Stimulated activated CD8-positive, alpha-beta memory T cell treated with anti-CD3 and anti-CD28 coated beads, Interleukin-2, amount 100 ng/mL, for 1 hour (primary cell): ENCODE measurements at places on chromosomes 5 and 9.

- DNase-seq = no peak
These were observed 152.2 kb downstream of the GABBR2 start for GRCh38 chr9:98556511-98556910.

GRCh38 chr5:155827949-155828348, 499.0 kb upstream of the SGCD start:
- DNase-seq = no peak

DNA sequence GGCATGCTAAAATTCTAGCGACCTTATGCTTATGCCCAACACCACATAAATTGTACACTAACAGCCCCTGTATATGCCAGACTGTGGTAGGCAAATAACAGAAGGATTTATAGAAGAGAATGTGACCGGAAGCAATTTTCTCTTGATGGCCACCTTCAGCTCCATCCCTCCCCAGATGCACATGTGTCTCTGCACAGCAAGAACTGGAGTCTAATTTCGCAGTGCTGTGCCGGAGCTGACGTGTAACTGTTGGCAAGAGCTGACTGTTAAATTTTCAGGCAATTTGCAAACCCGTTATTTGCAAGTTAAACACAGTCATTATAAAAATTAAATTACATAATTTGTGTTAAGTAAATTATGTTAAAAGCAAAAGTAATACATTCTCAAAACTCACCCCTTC, 48.4 kb downstream of the PCA3 start:
- no peak for DNase-seq

DNA sequence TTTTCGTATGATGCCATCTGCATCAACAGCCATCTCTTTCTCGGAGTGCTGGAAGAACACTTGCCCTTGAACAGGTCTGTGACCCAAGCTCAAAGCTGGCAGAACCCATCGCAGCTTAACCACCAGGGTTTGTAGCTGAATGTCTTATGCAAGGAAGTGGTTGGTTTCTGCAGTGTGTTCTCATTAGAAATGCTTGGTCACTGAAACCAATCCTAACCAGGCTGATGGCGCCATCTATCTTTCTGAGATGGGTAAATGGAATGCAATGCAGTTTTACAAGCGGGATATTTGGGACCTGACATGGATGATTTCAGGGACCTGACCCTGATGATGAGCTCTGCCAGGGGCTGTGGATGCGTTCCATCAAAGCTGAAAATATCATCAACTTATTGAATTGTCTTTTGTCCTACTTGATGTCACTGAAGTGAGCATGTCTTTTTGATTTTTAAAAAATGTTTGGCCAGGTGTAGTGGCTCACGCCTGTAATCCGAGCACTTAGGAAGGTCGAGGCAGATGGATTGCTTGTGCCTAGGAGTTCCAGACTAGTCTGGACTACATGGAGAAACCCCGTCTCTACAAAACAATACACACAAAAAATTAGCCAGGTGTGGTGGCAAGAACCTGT, 28.7 kb downstream of the DMRT3 start:
- no peak for DNase-seq

DNA sequence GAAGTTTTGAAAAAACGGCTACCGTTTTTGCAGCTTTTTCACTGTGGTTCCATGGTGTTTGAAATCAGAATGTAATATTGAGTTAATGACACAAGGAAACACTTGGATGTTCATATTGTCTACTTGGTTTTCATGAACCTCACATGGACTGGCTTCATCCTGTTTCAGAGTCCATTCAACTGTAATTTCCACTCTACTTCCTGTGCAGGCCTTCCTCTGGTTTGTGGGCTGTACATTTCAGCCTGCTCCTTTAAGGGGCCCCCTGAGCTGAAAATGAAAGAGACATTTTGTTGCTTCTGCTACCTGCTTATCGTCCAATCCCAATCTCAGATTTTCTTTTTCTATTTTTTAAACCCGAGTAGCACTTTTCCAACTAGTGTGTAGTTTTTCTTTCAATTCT, 41.8 kb upstream of the CDKN2B start:
- no peak for DNase-seq

DNA sequence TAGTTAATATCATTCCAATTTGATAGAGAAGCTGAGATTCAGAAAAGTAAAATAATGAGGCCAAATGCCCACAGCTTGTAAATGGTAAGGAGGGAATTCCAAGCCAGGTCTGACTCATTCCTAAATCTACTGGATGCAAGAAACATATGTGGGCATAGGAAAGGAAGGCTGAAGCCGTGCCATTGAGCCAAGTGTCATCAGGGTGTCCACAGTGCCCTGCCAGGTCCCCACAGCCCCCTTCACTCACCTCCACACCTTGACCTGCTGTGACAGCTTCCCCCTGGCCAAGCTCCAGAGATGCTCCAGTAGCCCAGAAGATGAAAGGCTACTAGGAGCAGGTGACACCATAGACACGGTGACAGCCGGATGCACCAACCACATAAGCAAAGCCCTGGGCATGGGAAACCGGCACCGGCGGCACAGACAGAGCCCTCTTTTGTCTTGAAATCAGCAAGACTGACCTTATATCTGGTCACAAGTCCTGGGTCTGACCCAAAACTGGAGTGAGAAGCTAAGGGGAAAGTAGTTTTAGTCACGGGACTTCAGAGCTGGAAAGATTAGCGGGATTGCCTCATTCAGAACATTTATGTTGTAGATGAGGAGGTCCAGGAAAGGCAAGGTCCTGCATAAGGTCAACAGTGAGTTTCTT, 20.1 kb upstream of the FAT2 start:
- no peak for DNase-seq

DNA sequence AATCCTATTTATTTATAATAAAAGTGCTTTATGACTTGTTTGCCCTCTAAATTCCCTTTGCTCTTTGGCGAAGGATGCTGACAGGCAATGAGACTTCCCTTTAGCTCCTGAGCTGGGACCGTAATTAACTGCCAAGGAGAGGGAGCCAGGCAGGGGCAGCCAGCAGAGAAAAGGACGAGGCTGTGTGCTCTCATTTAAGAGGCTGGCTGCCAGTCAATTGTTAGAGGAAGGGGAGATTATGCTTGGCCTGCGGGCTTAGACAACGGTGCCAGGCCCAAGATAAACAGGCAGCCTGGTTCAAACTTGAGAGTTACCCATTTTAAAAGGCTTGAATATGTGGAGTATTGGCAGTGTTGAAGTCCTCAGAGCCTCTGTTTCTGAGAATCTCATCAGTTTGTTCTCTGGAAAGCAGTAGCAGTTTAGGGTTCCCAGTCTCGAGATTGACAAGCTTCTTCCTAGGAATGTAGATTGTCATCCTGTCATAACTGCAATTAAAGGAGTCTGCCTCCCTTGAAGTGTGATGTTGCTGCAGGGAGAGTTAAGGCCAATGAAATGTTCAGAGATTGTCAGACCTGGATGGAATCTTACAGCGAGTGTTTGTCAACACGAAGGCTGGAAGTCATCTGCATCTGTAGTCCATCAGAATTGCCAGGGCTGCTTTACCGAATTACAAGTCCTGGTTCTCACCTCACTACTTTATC, 113.2 kb downstream of the JAKMIP2 start:
- DNase-seq = no peak

DNA sequence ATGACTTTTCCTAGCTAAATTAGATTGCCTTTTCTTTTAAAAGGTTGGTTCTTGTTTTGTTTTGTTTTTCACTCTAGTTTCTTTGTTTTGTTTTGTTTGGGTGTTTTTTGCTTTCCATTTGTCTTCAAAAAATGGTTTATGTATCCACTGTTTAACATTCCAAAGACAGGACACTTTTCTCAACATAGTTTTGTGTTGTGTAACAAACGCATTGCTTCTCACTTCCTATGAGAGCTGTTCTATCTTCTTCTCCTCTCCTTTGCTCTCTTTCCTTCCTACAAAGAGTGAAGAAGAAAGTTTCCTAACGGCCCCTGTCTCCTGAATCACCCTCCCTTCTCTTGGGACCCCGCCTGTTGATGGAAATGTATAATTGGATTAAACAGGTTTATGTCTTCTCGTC, 539.7 kb downstream of the ACTL7B start:
- DNase-seq = no peak

GRCh38 chr5:12459326-12459725, 555.1 kb upstream of the CTNND2 start:
- no peak for DNase-seq

GRCh38 chr5:145245354-145245753, 589.8 kb downstream of the PRELID2 start:
- DNase-seq = no peak

GRCh38 chr5:59835800-59836199, 57.7 kb downstream of the PDE4D start:
- no peak for DNase-seq

- DNase-seq = no peak
These were observed 132.3 kb upstream of the ZNF608 start for GRCh38 chr5:124878583-124879342.

GRCh38 chr9:135667463-135668001, 4.4 kb downstream of the LCN9 start:
- no peak for DNase-seq

GRCh38 chr5:111922344-111922743, 165.3 kb upstream of the NREP start:
- DNase-seq = no peak

DNA sequence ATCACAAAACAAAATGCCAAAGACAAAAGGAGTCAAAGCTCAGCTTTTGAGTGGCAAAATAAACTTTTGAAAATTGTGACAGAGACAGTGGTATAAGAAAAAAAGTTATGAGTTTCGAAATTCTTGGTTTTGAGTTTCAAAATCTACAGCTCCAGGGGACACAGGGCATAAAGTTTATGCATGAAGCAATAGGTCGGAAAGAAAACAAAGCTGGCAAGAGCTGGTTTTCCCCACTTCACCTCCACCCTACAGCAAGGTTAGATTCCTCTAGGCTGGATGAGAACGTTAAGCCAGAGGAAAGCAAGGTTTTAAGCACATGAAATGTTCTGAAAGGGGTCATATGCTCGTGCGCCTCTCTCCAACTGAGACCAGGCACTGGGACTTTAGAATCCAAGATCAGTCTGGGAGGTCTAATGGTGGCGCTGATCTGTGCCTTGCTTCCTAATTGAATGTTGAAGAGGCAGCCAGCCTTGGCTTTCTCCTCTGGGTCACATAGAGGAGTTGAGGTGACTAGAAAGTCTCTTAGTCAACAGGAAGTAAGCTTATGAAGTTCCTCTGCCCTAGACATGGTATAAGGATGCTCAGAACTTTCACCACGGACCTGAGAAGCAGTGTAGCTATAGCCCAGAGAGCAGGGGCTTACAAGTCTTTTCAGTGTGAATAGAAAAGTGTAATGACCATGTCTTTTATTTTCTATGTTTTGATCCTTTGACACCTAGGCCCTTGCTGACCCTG, 167.7 kb upstream of the DMAC1 start:
- DNase-seq = no peak

DNA sequence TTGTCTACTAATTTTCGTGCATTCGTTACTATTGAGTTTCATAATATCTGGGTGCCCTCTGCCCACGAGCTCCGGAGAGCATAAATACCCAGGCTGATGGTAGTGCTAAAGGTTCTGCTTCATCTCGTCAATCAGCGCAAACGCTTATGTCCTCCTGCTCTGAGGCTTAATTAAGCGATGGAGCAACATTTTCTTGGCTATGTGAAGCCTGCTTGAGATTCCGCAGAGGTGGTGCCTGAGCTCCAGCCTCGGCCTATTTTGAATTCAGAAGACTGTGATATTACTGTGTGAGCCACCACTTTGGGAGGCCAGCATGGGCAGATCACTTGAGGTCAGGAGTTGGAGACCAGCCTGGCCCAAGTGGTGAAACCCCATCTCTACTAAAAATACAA, 44.8 kb downstream of the ANXA2R start:
- no peak for DNase-seq

GRCh38 chr9:95807326-95807947, 68.1 kb upstream of the ERCC6L2 start:
- no peak for DNase-seq

GRCh38 chr5:156481741-156482140, 154.8 kb downstream of the SGCD start:
- DNase-seq = no peak

GRCh38 chr5:75933489-75933888, 149.7 kb upstream of the SV2C start:
- DNase-seq = no peak

DNA sequence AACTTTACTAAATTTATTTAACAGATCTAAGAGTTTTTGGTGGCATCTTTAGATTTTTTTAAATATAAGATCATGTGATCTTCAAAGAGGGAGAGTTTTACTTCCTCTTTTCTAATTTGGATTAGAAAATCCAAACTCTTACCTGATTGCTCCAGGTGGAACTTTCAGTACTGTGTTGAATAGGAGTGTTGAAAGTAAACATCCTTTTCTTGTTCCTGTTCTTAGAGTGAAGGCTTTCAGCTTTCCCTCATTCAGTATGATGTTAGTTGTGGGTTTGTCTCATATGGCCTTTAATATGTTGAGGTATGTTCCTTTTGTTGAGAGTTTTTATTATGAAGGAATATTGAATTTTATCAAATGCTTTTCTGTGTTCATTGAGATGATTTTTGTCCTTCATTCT, 650.0 kb upstream of the SGCD start:
- no peak for DNase-seq

DNA sequence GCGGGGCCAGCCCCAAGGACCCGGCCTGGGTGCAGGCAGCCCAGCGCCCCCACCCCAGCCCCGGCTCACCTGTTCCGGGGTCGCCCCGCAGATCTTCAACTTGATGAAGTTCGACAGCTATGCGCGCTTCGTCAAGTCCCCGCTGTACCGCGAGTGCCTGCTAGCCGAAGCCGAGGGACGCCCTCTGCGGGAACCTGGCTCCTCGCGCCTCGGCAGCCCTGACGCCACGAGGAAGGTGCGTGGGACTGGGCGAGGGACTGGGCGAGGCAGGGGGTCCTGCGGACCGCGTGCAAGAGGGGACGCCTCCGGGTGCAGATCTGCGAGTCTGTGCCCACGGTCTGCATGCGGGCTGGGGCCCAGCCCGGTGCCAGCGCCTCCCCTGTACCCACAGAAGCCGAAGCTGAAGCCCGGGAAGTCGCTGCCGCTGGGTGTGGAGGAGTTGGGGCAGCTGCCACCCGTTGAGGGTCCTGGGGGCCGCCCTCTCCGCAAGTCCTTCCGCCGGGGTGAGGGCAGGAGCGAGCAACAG, 9.7 kb downstream of the RGS14 start:
- no peak for DNase-seq

GRCh38 chr5:103602438-103602837, 39.8 kb upstream of the NUDT12 start:
- DNase-seq = no peak

- no peak for DNase-seq
These were observed 161.2 kb downstream of the SNX18 start for GRCh38 chr5:54678737-54679136.

DNA sequence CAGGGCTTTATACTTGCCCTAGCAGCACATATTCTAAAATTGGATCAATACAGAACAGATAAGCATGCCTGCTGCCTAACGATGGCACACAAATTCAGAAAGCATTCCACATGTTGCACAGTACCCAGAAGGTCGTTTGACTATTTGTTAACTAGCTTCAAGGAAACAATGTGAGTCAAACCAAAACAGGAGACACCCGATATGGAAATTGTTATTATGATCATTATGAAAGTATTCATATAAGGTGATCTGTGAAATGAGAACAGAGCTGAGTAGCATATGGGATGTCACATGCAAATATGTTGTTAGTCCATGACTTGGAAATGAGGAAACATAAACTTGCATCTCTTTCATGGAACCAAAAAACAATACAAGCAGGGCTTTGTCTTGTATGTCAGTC, 56.3 kb upstream of the BICD2 start:
- no peak for DNase-seq
